Kidney capillary endothelial cell (primary cell): ENCODE measurements at places on chromosomes 2 and 18.
A peak's percentile ranks its signal among the peaks of the same experiment; 100 is the strongest.

GRCh38 chr2:197293252-197294007, 17.1 kb downstream of the ANKRD44 start:
- no peak for DNase-seq

GRCh38 chr2:81266106-81266505, 961.6 kb upstream of the LRRTM1 start:
- peak; percentile 8 for DNase-seq

- DNase-seq, result no peak
These were observed 3.3 kb downstream of the ST6GAL2 start for GRCh38 chr2:106882673-106883072.

DNA sequence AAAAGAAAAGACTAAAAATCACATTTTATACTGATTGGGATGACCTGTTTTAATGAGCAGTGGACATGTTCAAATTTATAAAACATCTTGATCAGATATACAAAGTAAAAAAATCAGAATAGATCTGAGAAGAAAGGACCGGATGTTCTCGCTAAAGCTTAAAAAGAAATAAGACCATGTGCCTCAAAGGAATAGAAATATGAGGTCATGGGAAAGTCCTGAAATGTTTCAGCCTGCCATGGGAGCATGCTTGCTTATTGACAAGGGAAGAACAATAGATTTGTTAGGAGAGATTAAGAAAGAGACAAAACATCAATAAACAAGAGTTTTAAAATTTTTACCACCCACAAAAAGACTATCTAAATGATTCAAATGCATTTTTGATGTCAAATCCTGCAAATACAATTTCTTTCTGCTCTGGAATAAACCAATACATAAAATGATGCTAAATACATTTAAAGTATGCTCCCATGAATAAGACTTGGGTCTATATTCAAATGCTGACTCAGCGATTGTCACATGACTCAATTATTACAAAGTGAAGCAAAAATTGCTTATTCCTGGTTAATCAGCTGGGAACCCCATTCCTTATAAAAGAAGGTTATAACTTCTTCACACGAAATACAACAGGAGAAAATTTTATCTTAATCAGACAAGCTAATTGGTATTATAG, 633.9 kb upstream of the PKDCC start:
- no peak for DNase-seq

- DNase-seq, result peak; percentile 61
These were observed 35.2 kb downstream of the FAM178B start for GRCh38 chr2:96951125-96951654.

DNA sequence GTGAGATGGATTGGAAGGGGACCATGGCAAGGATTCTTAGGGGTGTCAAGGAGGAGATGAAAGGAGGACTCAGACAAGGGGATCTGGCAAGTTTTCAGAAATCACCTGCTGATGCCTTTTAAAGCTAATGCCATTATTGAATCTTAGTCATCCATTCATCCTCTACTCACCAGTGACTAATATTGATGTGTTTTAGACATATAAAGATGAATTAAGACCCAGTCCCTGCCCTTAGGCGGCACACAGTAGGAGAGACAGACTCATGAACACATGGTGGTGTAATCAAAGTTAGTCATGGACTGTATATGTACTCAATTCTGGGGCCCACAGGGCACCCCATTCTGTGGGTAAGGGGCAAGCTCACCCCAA, 56.5 kb upstream of the ATL2 start:
- no peak for DNase-seq
